ENCODE measurements at places on chromosomes 7 and 10.

- DNase-seq, result no peak
These were observed 229.5 kb downstream of the PARD3 start for GRCh38 chr10:34585422-34586112.

DNA sequence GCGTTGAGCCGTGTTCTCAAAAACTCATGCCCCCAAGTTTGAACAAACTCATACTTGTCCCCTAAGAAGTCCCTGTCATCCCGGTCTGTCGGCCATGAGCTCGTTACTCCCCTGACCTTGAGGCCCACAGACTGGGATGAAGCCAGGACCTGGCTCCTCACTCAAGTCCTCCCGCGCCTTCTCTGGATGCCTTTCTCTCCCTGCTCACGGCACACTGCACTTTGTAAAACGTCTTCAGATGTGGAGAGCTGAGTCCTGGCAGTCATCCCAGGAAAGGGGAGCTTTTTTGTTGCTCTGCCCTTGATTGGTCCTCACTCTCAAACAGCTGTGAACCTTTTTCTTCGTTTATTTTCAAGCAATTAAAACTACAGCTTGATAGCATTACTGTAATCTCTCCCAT is 110.8 kb downstream of the JAZF1 start:
- DNase-seq, result no peak

- DNase-seq, result no peak
These were observed 204.4 kb upstream of the AOAH start for GRCh38 chr7:36928718-36929117.

GRCh38 chr7:137947046-137947445 is 54.8 kb downstream of the CREB3L2 start:
- DNase-seq, result no peak

DNA sequence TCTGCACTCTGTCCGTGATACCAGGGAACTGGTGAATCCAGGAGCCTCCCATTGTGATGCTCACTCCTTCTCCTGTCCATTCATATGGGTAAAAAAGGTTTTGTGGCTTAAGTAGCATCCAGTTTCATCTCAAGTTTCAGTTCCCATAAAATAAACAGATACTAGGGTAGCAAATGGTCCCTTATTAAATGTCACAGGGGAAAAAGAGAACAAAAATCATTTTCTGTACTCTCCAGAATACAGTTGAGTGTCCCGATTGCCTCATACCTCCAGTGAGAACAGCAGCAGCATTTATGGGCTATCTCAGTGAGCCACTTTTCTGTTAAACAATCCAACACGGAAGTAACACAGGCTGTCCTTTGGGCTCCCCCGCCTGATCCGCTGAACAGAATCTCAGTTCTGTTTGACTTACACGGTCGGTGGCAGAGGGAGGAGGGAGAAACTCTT is 179.6 kb downstream of the CELF2 start:
- DNase-seq, result no peak

- no peak for DNase-seq
These were observed 191.7 kb downstream of the CXCL12 start for GRCh38 chr10:44193166-44193565.

- DNase-seq, result no peak
These were observed 24.4 kb upstream of the ASAH2 start for GRCh38 chr10:50275650-50276235.

GRCh38 chr7:106381252-106381651 is 96.5 kb upstream of the NAMPT start:
- DNase-seq, result no peak

GRCh38 chr7:16260236-16260728 is 161.1 kb downstream of the CRPPA start:
- no peak for DNase-seq

GRCh38 chr10:111175787-111176186 is 99.0 kb downstream of the ADRA2A start:
- DNase-seq, result no peak

- DNase-seq, result no peak
These were observed 1219.4 kb downstream of the TYW1 start for GRCh38 chr7:68216051-68216450.

GRCh38 chr7:150980663-150981062 is 2.5 kb upstream of the KCNH2 start:
- no peak for DNase-seq

- no peak for DNase-seq
These were observed 13.5 kb downstream of the COBL start for GRCh38 chr7:51303142-51303525.

DNA sequence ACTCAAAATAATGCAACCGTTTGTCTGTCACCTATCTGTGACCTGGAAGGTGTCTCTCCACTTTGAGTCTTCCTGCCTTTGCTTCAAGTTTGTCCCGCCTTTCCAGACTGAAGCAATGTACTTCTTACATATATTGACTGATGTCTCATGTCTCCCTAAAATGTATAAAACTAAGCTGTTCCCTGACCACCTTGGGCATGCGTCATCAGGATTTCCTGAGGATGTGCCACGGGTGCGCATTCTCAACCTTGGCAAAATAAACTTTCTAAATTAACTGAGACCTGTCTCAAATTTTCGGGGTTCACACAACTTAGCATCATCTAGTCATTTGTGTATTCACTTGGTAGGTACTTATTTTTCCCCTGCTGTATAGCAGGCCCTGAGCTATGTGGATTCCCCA is 65.3 kb upstream of the JCAD start:
- DNase-seq, result no peak

- DNase-seq, result no peak
These were observed 177.1 kb upstream of the SVIL start for GRCh38 chr10:29811751-29812427.

- DNase-seq, result no peak
These were observed 620.4 kb downstream of the GALNT17 start for GRCh38 chr7:71752171-71752935.

DNA sequence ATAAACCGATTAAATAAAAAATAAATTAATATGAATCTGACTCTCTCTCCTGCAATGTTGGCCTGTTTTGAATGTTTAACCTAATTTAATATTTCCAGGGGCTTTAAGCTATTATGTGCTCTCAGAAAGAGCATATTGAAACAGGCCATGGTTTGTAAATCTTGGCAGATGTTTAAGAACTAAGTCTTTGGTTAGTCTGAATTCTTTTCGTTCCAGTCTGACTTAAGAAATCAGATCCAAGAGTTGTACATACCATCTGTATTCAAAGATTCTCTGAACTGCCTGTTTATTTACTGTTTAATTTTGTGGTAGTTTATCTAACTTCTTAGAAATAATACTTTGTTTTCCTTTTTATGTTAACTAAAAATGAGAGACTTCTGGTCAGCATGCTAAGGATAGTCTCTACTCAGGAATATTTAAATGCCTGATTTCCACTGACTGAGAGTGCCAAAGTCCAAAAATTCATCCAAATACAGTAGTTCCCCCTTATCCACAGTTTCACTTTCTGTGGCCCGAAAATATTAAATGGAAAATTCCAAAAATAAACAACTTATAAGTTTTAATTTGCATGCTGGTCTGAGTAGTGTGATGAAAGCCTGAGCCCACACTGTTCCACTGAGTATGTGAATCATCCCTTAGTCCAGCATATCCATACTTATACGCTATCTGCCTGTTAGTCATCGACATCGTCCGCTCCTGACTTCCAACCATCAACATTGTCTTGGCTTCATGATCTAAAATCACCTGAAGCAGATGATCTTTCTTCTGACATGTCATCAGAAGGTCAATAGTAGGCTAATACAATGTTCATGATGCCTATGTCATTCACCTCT is 238.1 kb upstream of the CSTF2T start:
- DNase-seq, result no peak

- no peak for DNase-seq
These were observed 1066.0 kb upstream of the CELF2 start for GRCh38 chr10:9951481-9952257.

DNA sequence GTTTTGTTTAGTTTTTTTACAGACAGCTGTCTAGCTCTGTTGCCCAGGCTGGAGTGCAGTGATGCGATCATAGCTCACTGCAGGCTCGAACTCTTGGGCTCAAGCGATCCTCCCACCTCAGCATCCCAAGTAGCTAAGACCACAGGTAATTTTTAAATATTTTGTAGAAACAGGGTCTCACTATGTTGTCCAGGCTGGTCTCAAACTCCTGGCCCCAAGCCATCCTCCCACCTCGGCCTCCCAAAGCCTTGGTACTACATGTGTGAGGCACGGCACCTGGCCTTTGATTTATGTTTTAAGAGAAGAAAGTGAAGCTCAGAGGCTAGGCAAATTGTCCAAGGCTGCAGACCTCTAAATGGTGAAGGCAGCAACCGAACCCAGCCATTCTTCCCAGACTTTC is 98.6 kb upstream of the SVIL start:
- DNase-seq, result no peak

GRCh38 chr7:151251328-151251688 is 2.8 kb upstream of the SMARCD3 start:
- no peak for DNase-seq

GRCh38 chr10:125148528-125148927 is 11.8 kb downstream of the CTBP2 start:
- DNase-seq, result no peak

- DNase-seq, result no peak
These were observed 202.8 kb upstream of the NOBOX start for GRCh38 chr7:144606261-144606660.

GRCh38 chr10:97259119-97259518 is 33.3 kb downstream of the ARHGAP19 start:
- no peak for DNase-seq

GRCh38 chr10:113550365-113550764 is 2.5 kb upstream of the HABP2 start:
- no peak for DNase-seq

DNA sequence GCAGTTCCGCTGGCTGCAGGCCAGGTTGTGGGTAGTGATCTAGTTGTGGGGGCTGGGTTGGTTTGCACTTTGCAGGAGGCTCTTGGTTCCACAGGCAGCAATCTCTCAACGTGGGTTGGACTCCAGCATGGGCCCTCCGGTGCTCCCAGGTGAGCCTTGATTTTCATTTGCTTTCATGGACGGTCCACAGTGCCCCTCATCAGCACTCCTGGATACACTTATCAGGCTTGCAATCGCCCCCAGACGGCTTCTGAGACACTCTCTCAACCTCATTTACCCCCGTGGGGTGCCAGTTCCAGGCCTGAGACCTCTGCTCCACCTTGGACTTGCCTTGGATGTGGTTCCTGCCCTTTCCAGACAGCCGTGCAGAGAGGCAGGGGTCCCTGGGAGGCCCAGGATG is 31.3 kb upstream of the ZNF273 start:
- DNase-seq, result no peak

DNA sequence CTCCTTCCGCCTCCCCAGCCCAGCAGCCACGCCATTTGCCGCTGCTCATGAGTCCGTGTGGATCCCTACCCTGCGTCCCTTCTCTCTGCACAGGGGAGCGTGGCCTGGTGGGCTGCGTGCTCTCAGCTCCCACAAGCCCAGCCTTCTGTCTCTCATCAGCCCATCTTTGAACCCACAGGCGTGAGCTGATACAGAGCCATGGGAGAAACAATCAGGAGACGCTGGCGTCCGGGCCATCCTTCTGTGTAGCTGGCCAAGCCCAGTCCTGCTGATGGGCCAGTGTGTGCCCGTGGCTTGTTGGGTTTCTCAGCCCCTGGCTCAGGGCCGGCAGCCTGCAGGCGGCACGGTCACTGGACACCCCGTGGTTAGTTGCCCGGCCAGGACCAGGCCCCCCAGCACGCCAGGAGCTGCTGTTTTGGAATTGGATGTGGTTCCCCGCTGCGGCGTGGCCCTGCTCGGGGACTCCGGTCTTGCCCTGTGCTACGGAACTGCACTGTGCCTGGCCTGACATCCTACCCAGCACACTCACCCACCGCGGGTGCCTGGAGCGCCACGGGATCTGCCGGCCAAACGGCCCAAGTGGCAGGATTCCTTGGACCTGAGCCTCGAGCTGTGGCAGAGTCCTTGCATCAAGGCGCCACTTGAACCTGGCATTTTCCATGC is 88.9 kb downstream of the ELFN1 start:
- no peak for DNase-seq

- DNase-seq, result no peak
These were observed 92.2 kb upstream of the ZPBP start for GRCh38 chr7:50185208-50185607.

- DNase-seq, result no peak
These were observed 62.2 kb downstream of the GSAP start for GRCh38 chr7:77353911-77354310.

GRCh38 chr7:35241884-35242283 is 12.0 kb downstream of the TBX20 start:
- DNase-seq, result no peak

Measured in activated CD4-positive, CD25-positive, alpha-beta regulatory T cell treated with anti-CD3 and anti-CD28 coated beads, Interleukin-2, amount 50 U/mL, for 16 hours (primary cell).